ENCODE measurements at places on chromosomes 3 and 15.

DNA sequence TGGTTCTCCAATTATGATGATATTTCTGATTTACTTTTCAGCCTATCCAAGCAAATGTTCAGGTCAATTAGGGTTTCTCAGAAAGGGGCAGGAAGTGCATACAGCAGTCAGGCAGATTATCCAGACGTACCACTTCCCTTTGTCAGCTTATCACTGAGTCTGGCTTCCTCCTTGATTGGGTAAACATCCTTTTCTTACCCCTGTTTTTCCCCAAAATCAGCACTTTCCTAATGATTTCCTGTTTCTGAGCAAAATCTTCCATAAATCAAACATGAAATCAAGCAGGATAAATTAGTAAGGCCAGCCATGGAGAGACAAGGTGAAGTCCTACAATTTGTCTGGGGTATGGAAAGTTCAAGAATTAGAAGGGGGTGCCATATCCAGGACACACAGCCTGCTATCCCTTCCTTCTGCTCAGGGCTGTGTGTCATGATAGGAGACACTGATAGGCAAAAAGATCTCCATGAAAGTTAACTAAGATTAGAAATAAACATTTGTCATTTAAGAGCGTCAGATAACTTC, 29.0 kb downstream of the ADIPOQ start:
- DNase-seq: no peak

DNA sequence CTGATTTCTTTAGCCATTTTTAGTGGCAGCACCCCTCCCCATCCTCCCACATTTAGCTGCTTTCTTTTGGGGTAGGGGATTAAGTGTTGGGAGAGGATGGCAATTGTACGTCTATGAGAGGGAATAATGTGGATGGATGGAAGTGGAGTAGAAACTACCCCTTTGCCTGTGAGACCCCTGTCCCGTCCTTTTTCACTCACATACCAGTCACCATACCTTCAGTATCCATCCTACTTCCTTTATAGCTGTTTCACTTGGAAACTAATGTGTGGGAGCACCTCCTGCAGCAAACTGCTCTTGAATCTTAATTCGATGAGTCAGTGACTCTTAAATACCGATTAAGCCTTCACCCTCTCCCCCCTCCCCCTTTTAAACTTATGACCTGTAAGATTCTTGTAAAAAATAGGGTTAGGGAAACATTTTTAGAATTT, 730 bp downstream of the SPRED1 start:
- DNase-seq: no peak

DNA sequence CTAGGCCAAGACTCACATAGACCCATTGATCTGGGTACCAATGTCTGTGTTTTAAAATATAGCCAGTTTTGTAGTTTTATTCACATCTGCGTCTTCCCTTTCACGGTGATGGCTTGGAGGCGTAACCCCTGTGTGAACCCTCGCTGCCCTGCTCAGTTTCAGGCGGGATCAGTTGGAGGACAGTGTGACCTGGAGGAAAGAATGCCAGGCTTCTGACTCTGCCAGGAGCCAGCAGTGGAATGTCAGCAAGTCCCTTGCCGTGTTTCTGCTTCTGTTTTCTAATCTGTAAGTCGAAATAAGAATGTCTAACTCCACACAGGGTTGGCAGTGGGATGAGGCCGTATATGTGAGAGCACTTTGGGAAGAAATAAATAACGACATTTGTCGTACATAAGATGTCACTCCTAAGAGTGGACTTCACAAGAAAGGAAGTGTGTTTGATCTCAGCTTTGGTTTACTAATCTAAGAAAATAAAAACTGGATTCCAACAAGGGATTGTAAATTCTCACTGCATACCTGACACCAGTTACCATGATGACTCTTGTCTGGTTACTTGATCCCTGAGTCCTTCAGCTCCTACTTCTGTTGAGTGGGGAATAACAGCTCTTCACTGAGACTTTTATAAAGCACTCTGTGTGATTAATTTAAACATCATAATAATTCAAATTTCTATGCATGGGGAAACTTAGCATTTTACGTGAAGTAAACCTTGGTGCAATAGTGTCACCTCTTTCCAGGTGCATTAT, 6.3 kb upstream of the CA12 start:
- DNase-seq: no peak

DNA sequence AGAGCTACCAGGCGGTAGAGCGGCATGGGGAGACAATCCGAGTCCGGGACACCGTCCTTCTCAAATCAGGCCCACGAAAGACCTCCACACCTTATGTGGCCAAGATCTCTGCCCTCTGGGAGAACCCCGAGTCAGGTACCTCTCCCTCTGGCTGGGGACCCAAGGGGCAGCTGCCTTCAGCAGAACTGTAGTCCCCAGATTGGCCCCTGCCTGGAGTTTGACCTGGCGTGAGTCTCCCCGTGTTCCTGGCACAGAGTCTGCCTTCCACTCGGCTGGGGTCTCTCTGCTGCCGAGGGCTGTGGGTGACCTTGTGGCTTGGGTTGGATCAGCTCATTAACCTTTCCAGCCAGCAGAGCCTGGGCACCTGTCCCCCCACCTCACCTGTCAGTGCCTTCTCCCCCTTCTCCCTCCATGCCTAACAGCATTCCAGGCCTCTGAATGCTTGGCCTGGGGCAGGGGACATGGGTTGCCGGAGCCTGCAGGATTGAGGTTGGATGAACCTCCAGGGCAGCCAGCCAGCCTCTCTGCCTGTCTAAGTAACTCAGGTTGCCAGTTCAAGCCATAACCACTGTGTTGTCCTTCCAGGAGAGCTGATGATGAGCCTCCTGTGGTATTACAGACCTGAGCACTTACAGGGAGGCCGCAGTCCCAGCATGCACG, 6.8 kb upstream of the CHST14 start:
- DNase-seq: no peak

GRCh38 chr15:83087576-83087975, 19.9 kb upstream of the TM6SF1 start:
- no peak for DNase-seq

- no peak for DNase-seq
These were observed 1.4 kb downstream of the SETD5 start for GRCh38 chr3:9398700-9399336.

DNA sequence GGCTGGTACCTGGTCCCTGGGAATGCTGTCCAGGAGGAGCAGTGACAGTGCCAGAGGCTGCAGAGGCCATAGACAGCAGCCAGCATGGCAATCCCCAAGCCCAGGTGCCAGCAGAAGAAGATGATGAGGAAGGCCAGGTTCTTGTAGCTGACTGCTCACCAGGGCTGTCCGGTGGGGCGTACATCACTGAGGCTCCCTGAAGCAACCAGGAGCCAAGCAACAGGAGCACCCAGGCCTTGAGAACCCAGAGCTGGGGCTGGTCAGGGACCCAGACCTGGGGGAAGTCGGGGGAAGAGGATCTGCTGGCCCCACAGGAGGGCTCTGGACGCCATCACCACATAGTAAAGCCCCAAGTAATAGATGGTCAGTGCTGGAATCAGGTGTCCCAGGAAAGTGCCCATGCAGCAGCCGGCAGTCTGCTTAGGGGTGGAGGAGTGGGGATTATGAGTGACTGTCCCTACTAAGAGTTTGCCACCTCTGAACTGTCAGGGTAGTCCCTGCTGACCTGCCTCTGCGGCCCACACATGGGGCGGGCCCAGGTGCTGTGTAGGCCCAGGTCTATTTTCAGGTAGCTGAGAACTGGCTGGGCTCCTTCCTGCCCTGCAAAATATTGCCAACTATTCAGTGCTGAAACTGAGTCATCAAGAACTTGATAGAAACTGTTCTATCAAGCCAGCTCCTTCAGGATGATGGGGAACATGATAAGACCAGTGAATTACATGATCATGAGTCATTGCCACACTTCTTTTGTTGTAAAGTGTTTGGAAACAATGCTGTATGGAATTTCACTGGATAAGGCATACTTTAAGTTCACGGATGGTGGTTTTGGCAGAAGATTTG, 68.7 kb downstream of the CHRD start:
- DNase-seq: no peak

- no peak for DNase-seq
These were observed 16.3 kb upstream of the OR5H1 start for GRCh38 chr3:98114264-98114663.

DNA sequence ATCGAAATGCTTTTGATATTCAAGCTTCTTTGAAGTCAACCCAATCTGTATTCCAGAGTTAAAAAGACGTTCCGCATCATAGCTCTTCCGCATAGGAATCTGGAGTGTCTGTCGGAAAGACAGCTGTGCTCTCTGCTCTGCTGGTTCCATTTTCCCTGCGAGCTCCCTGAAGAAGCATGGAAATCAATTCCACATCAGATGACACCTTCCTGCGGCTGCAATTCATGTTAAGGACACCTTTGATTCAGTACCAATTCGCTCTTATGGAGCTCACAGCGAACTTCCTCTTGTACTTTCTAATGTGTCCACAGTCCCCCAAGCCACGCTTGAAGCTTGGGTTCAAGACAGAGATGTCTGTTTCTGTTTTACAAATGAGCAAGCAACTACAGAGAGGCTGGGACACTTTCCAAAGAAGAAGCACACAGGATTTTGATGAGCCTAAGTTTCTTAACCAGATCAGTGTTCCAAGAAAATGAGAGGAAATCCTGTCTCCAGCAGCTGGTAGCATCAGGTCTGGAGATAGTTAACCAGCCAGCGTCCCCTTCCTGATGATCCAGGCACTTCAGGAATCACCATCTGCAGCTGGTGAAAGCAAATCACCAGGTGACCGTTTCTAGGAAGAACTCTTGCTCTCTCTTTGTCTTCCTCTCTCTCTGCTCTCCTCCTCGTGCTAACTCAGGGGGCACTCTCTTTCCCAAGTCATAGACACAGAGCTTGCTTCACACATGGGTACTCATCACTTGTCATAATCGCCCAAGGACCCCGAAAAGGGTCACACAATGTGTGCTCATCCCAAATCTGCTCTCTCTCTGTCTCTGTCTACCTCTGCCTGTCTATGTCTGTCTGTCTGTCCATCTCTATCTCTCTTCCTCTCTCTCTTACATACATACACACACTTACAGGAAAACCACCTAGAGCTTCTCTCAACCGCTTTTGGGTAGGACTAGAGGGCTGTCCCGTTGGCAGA, 281.8 kb downstream of the FAM43A start:
- DNase-seq: no peak

DNA sequence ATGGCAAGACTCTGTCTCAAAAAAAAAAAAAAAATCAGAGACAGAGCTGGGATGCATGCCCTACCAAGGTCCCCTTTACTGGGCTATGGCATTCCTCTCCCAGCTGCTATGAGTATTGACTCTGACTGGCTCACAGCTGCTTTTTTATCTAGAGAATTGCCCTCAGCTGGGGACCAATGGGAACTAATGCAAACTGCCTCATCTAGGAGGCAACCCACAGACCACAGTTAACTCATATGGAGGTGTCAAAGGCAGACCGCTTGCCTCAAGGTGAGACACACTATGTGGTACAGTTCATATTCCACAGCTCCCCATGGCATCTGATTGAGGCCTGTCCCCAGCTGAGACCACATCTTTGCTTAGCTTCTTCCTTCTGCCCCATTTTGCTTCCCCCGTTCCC, 183.5 kb upstream of the EOMES start:
- no peak for DNase-seq

GRCh38 chr3:190205739-190206138, 85.0 kb upstream of the P3H2 start:
- DNase-seq: peak; percentile 42

DNA sequence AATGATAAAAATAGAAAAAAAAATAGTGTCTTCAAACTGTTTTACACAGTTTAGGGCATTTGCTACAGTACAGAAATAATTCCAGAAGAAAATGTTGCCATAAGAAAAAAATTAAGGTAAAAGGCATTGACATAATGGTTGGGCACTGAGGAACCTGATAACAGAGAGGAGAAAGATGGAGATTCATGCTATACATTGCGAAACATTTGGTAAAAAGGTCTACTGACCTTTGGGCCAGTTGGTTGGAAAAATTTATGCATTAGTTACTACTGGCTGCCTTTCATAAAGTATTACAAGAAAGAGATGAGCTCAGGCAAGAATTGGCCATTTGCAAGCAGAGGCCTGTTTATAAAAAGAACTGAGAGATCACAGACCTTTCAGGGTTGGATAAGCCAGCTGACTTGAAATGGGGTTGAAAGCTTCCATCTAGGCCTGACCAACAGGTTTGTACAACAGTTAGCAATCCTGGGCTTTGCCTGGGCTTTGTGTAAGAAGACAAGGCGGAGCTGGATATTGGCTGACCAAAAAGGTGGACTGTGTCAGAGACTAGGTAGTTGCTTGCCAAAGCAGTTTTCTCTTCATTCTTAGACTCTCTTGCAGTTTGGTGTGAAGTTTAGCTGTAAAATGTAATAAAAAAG, 166.6 kb upstream of the MCTP2 start:
- DNase-seq: no peak

DNA sequence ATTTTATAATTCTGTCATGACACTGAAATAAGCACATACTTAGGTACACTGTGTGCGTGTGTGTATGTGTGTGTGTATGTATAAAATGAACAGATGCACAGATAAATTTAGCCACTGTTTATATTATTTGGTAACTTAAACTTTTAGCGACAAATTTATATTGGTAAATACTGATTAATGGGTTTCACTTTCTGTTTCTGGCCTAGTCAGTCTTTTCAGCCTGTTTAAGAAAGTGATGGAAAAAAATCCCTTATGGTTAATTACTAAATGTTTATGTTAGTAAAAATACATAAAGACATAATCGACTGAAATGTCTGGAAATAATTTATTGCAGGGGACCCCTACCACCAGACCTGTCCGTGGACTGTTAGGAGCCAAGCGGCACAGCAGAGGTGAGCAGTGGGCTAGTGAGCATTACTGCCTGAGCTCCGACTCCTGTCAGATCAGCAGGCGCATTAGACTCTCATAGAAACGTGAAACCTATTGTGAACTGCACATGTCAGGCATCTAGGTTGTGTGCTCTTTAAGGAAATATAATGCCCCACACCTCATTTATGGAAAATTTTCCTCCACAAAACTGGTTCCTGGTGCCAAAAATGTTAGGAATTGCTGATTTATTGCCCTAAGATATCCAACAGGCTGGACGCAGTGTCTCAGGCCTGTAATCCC, 717.4 kb downstream of the SI start:
- no peak for DNase-seq

GRCh38 chr15:51377038-51377786, 35.8 kb downstream of the GLDN start:
- no peak for DNase-seq

DNA sequence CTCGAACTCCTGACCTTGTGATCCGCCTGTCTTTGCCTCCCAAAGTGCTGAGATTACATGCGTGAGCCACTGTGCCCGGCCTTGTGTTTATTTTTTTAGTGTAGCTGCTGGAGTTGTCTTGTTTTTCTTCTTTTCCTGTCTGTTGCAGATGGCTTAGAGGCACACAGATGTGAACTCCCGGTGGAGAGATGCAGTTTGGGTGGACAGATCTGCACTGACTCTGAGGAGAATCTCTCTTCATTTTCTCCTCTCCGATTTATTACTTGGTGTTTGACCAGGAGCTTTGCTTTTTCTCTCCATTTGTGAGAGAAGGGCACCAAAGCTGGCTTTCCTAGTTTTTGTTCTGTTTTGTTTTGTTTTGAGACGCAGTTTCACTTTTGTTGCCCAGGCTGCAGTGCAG, 62.7 kb downstream of the USP13 start:
- no peak for DNase-seq

- DNase-seq: no peak
These were observed 33.0 kb upstream of the PLSCR4 start for GRCh38 chr3:146283781-146284445.

GRCh38 chr3:183539811-183540210, 15.7 kb downstream of the KLHL6 start:
- DNase-seq: no peak

GRCh38 chr15:35827911-35828310, 281.9 kb upstream of the DPH6 start:
- DNase-seq: no peak

GRCh38 chr3:195401943-195402342, 40.9 kb downstream of the ACAP2 start:
- DNase-seq: no peak

GRCh38 chr15:74604983-74605794, 10.4 kb upstream of the CLK3 start:
- DNase-seq: no peak

- DNase-seq: no peak
These were observed 53.2 kb downstream of the TRA2B start for GRCh38 chr3:185884641-185885040.

Data from GM12878 (cell line).